ENCODE measurements at places on chromosomes 1 and 21.

DNA sequence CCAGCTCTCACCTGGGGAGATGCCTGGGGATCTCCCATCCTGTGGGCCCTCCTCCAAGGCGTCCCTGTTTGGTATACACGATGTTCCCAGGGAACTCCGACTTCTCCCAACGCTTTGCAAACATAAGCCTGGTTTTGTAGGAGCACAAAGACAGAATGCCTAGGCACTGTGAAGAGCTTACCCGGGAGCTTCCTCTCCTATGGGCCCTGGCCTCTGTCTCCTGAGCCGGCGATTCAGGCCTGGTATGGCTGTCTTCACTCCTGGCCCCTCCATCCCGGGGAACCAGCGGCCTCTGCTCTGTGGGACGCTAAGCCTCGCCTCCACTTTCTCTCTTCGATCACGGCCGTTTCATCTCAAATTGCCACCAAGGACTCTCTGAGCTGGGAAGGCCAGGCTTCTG is 59.6 kb upstream of the ACTRT2 start:
- no peak for DNase-seq

DNA sequence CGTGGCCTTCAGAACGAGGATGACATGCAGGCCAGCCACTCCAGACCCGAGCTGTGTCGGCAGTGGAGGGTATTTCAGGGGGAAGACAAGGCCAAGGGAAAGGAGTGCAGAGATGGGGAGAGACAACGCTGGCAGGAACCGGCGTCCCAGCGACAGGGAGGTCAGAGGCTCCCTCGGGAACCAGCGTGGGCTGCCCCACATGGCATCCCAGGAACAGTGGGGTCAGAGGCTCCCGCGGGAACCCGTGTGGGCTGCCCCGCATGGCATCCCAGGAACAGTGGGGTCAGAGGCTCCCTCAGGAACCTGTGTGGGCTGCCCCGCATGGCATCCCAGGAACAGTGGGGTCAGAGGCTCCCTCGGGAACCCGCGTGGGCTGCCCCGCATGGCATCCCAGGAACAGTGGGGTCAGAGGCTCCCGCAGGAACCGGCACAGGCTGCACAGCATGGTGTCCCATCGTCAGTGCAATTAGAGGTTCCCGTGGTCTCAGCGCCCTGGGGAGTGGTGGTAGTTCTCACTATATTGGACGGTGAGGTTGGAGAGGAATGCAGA is 43.0 kb downstream of the SLC19A1 start:
- DNase-seq: no peak

DNA sequence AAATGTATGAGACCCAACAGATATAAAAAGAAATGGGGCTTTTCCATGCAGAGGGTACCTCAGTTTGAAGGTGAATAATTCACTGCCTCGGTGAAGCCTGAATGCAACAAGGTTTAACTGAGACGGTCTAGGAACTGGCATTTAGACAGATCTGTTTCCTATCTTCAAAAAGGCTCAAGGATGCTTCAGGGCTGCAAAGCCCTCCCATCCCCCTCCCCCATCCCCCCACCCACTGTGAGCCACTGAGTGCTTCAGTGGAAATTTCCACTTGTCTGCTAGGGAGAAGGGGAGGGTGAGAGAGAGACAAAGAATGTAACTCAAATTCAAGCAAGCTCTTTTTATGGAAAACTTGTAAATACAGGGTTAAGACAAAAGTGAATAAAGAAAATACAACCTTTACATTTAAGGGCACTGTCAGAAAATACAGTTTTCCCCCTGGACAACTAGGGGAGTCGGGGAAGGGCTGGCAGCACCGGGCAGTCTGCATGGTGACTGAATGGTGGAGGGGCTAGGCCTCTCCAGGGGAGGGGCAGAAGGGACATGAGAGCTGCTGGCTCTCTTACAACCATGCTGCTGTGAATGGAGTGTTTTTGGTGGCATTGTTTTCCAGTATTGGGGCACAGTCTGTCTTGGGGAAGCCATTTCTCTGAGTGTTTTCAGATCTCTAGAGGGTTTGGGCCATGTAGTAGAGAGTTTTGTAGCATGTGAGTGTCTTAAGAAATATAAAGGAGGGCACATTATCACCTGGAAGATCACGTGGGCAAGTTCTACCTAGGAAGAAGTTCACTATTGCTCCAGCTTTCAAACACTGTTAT is 56.7 kb downstream of the MRPS6 start:
- DNase-seq: no peak

DNA sequence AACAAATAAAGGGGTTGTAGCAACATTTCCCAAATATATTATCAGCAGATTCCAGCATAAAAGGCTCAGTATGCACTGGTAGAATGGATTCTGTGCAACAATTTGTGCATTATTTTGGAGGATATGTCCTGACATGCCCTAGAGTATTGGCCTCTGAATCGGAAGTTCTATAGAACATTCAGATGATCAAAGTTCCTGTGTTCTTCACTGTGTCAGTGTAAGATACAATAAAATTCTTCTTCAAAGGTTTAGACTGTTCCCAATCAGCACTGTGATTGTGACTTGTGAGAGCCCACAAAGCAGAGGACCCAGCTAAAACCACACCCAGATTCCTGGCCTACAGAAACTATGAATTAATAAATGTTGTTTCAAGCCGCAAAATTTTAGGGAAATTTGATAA is 33.6 kb upstream of the GBP5 start:
- DNase-seq: no peak

GRCh38 chr1:14915356-14916054 is 238.0 kb upstream of the TMEM51 start:
- DNase-seq: peak; percentile 17

- DNase-seq: no peak
Measured at GRCh38 chr1:235515844-235516512, 11.7 kb upstream of the B3GALNT2 start.

- DNase-seq: peak; percentile 34
Measured at GRCh38 chr1:77825131-77825709, 45.8 kb downstream of the MIGA1 start.

DNA sequence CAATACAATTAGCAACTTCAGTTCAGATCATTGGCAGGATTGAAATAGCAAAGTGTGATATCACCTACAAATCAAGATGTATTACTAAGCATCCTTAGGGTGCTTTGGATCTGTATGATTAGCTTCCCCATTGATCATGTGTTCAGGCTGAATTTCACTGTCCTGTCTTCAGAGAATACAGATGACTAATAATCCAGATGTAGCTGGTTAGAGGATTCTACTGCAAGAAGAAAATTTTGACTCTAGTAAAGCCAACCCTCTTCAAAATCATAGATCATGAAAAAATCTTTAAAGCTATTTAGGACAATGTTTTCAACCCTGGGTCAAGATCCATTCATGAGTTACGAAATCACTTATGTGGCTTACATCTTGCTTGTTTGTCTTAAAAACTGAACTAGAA is 184.4 kb downstream of the PTGER3 start:
- no peak for DNase-seq

DNA sequence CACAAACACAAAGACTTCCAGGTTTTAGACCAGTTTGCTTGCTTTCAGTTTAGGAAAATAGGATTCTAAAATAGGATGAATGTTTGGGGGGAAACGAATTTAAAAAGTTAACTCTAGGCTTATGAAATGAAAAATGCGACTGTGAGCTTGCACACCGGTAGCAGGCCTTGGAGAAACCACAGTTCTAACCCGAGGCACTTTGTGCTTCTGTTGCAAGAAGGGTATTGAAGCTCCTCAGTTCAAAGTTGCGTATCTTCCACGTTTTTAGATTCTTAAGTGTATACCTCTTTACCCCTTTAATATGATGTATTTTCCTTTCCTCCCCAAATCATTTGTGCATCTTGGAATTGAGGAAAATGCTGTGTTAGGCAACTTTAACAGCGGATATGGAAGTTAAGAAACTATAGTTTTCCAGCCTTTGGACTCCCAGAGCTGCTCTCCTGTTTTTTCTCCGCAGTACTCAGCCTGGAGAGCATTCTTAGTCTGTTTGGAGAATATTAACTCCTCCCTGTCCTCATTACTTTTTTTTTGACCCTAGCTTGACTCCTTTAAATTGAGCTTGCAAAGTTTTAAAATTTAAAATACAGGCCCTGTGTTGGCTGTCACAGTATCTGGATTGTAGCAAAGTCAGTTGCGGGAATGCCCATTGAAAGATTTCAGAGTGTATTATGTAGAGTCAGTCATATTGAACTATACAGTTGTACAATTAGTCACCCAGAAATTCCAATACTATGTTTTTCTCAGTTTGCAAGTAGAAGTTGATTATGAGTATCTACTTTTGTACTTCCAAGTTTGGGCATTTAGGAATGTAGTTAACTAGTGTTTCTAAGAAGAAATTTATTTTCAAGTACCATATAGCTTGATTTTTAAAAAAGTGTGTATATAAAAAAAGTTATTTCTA is 2.6 kb downstream of the MRPS6 start:
- DNase-seq: no peak

GRCh38 chr1:80917826-80918225 is 882.9 kb upstream of the ADGRL2 start:
- no peak for DNase-seq

GRCh38 chr1:27567146-27567526 is 36.8 kb downstream of the AHDC1 start:
- DNase-seq: no peak

- DNase-seq: no peak
Measured at GRCh38 chr1:158527190-158527815, 26.9 kb downstream of the OR6Y1 start.

DNA sequence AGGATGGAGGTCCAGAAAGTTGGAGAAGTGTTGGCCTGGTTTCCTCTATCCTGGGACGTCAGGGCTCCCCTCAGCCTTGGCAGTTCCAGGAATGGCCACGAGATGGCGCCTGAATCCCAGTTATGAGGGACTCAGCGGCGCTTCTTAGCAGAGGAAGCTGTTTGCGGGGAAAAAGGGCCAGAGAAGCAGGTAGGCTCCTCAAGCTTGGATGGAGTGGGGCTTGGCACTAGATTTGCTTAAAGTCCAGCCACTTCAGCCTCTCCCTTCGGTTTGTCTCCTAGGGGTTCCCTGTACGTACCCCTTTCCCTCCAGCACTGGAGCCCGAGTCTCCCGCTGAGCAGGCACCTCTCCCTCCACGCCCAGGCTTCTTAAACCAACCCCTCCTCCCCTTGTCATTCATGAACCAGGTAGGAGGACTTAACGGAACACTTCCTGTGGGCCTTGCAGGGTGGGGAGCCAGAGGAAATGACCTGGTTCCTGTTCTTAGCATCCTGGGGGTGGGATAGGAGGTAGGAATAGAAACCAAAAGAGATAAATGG is 32.0 kb upstream of the TENT5B start:
- peak; percentile 63 for DNase-seq

GRCh38 chr1:43831851-43832250 is 101.8 kb upstream of the ARTN start:
- no peak for DNase-seq

DNA sequence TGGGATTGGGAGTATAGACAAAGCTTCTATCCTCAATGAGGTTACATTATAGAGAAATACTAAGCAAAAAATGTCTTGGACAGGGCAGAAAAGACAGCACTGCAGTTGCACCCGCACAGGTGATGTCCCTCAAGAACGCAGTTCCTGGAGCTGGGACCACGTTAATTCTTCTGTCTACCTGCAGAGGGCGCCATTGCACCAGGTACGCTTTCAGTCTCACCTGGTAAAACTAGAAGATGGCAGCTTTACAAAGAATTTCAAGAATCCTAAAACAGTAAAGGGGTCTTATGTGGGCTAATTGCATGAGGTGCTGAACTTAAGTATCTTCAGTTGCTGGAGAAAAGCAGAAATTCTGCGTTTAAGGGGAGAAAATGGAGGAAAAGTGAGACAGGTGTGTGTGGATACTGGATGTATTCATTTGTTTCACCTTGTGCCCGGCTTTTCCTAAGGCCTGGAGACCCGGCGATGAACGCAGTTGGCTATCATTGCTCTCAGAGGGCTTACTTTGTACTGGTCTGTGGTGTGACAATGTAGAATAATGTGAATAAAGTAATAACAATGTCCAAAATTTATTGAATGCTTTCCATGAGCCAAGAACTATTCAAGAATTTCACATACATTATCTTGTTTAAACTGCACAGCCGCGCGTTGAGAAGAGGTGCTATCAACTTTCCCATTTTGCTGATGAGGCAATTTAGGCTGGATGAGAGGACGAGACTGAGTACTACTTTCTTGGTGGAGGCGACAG is 276.3 kb upstream of the GREM2 start:
- DNase-seq: no peak

DNA sequence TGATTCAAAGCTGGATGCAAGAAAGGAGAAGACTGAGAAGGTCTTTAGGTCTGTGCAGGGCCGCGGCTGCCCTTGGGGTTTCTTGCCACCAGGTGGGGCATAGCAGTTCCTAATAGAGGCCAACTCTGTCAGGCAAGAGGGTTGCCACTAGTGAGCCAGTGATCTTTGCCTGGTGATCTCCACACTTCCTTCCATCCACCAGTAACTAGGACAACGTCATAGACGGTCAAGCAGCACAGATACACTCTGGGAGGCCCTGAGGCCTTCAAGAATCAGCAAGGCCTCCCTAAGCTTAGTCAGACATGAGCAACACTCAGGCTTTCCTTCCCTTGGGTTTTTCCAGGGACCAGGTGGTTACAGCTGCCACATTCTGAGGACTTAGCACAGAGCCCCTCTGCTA is 32.9 kb upstream of the ATP2B4 start:
- no peak for DNase-seq

DNA sequence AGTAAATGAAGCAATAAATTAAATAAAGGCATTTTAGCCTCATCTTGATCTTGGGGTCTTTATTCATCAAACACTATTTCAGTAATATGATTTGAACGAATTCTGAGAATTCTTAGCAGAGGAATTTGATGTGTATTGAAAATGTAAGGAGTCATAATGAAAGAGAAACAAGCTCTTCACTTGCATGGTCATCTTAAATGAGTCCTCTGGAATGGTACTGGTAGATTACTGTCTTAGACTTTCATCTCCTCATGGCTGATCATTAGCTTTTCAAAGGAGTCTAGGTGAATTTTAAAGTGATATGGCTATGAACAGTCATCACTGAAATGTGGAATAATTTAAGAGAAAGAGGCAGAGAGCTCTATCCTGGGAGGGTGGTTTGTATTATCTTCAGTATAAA is 30.0 kb downstream of the PRRC2C start:
- no peak for DNase-seq
